NCI-H510A (cell line): ENCODE measurements at places on chromosomes 3 and 15.

GRCh38 chr3:193897288-193897687 is 238.7 kb upstream of the HES1 start:
- DNase-seq = no peak

DNA sequence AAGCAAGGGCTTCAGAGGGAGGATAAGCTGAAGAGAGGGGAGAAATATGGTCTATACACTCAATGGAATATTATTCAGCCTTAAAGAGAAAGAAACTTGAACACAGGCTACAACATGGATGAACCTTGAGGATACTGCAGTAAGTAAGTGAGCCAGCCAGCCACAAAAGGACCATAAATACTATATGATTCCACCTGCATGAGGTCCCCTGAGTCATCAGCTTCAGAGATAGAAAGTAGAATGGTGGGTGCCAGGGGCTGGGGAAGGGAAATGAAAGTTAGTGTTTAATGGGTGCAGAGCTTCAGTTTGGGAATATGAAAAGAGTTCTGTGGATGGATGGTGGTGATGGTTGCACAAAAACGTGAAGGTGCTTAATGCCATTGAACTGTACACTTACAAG is 68.4 kb upstream of the SEC13 start:
- no peak for DNase-seq

DNA sequence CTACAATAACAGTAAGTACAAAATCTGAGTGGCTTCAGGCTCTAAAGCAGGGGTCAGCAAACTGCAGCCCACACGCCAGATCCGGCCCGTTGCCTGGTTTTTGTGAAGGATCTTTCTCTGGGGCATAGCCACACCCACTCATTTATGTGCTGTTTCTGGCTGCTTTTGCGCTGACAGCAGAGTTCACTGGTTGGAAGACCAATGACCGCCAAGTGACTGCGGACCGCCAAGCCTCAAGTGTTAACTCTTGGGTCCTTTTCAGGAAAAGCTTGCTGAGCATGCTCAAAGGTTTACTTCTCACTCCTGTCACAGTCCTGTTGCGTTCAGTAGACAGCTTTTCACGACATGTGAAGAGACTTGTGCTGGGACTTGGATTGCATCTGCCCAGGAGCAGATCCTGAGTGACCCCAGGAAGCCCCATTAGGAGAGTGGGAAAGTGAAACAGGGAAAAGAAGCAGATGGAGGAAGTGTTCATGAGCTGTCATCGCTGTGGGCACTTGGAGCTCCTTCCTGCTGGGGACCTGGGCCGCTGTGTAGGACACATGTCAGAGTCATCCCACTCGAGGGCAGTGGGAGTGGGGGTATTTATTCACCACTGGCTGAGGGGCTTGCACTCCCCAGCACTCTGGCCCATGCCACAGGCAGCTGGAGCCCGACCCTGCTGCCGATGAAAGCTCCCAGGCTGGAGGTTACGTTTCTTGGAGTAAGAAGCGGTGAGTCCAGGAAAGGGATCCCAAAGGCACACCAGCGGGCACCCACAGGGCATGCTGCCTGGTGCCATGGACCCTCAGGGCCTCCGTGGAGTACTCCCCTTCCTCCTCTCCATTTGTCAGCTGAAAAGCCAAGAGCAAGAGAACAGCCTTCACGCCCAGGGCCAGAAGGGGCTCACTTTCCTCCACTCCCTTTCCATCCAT is 249.1 kb downstream of the PLCL2 start:
- DNase-seq = no peak

DNA sequence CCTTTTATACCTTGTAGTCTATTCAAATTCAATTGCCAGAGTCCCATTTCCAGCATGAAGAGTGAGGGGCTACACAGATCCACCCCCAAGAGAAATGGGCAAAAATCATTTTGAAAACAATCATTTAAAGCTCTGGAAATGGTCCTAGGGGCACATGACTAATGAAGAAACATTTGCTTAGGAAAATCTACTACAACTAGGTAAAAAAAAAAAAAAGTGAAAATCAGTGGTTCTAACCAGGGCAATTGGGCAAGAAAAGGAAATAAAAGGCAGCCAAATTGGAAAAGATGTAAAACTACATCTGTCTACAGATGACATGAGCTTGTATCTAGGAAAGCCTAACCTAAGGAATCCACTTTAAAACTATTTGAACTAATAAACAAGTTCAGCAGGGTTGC is 9.4 kb downstream of the IMPG2 start:
- no peak for DNase-seq

DNA sequence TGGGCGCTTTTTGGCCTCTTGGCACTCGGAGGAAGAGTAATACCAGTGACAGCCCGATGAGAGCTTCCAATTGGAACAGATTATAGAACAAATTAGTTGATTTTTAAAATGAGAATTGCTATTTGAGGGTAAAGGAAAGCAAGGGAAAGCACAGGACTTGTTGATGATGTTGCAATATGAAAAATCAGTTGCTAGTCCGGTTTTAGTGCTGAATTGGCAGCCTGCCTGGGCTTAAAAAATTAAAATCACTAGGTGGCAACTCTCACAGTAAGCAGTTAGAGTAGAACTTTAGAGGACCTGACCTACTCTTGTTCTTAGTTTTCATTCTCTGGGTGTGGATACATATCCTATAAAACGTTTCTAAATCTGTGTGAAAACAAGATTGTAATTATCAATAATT is 2.1 kb upstream of the SCAANT1 start:
- no peak for DNase-seq

- no peak for DNase-seq
These were observed 4.4 kb downstream of the TMEM45A start for GRCh38 chr3:100496711-100497261.

GRCh38 chr15:100941536-100941935 is 22.4 kb downstream of the LRRK1 start:
- DNase-seq = no peak

DNA sequence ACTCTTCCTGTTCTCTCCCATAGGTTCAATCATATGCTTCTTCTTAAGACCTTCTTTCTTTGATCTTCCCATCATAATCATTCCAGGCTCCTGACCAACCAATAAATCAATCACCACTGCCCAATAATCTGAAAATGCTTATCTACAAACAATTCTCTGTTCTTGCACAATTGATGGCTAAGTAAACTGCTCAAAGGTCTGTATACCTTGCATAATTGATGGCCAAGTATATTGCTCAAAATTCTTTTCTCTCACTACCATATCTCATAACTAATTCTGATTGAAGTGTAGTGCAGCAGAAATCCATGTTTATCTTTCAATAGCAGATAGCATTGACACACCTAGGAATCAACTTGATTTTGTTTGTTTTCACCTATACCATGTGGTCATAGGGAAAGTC is 83.4 kb upstream of the EPHA6 start:
- DNase-seq = no peak

- no peak for DNase-seq
These were observed 253.5 kb upstream of the ZPLD1 start for GRCh38 chr3:102181175-102181920.

- no peak for DNase-seq
These were observed 363.5 kb downstream of the FOXP1 start for GRCh38 chr3:71219744-71220638.

- no peak for DNase-seq
These were observed 30.9 kb upstream of the SEMA3F start for GRCh38 chr3:50124052-50124799.

- DNase-seq = no peak
These were observed 874.0 kb downstream of the PLOD2 start for GRCh38 chr3:145286937-145287336.

DNA sequence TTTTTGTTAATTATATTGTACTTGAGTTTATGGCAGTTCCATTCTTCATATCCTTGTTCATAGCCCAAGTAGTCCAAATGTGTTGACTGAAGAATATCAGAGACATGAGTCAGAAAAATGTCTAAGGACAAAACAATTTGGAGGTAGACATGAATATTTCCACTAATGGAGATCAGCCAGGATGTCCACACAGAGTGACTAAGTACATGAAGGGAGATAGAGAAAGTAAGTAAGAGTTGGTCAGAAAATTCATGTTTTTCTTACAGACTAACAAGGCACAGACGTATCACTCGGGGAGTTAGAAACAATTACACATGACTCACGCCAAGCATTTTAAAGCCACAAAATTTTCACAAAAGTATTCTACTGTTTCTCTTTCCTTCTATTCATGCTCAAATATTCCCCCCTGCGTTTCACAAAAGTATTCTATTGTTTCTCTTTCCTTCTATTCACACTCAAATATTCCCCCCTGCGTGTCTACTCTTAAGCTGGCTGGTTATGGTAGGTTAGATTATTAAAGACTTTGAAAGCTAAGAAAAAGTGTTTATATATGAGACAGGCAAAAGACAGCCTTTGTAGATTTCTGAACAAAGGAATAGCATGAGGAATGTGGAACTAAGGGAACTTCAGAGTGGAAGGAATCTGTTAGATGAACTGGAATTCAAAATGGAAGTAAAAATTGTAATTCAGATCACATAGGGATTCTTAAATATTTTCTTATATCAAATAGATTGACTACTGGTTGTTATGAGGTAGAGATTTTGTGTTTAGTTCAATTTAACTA is 648.7 kb upstream of the CCDC54 start:
- DNase-seq = no peak

GRCh38 chr3:195105841-195106417 is 165.0 kb downstream of the XXYLT1 start:
- DNase-seq = no peak

- DNase-seq = no peak
These were observed 44.8 kb upstream of the UMPS start for GRCh38 chr3:124685481-124685880.

DNA sequence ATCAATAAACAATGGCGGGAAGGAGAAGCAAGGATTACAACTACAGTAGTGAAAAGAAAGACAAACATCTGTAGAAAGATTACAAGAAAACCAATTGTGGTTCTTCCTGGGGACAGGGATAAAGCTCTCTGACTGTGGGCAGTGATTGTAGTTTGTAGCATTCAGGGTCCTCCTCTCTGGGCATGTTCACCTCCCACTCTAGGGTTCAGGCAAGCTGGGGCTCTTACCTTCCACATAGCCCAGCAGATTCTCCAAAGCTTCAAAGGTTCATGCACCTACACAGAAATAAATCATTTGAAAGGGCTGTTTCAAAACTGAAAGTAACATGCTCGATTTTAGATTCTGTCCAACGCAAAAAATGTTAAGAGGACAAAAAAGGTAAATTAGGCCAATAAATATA is 17.4 kb upstream of the UBE3A start:
- DNase-seq = no peak

- no peak for DNase-seq
These were observed 39.8 kb upstream of the SGO1 start for GRCh38 chr3:20225769-20226168.

GRCh38 chr3:47251689-47252088 is 30.9 kb downstream of the KIF9 start:
- DNase-seq = no peak

GRCh38 chr3:139107424-139108252 is 62.9 kb upstream of the PRR23C start:
- DNase-seq = no peak

- DNase-seq = no peak
These were observed 60.3 kb upstream of the TP63 start for GRCh38 chr3:189570916-189571315.

DNA sequence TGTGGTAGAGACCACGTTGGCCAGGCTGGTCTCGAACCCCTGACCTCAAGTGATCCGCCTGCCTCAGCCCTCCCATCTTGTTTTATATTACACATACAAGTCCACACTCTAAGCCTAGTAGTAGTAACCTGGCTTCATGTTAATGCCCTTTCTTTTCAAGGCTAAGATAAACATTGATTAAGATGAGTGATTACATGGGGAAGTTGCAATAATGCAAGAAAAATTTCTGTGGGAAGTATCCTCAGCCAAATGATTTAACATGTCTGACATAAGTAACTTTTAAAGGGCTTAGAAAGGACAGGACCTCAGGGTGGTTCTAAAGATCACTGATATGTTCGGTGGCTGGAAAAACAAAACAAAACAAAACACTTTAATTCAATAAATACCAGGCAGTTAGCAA is 72.1 kb downstream of the SFMBT1 start:
- DNase-seq = no peak

GRCh38 chr3:30924763-30925162 is 30.3 kb upstream of the GADL1 start:
- no peak for DNase-seq

DNA sequence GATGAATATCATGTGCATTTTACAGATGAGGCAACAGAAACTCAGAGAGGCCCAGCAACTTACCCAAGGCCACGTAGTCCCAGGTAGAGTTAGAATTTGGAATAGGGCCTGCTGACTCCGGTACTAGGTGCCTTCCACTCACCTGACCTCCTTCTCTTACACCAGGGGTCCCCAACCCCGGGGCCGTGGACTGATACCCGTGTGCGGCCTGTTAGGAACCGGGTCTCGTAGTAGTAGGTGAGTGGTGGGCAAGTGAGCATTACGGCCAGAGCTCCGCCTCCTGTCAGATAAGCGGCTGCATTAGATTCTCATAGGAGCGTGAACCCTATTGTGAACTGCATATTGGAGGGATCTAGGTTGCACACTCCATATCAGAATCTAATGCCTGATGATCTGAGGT is 64.8 kb downstream of the SMAD3 start:
- DNase-seq = no peak

- no peak for DNase-seq
These were observed 1.9 kb downstream of the KBTBD8 start for GRCh38 chr3:67000009-67000408.

- no peak for DNase-seq
These were observed 18.7 kb upstream of the P2RY12 start for GRCh38 chr3:151403246-151403645.

DNA sequence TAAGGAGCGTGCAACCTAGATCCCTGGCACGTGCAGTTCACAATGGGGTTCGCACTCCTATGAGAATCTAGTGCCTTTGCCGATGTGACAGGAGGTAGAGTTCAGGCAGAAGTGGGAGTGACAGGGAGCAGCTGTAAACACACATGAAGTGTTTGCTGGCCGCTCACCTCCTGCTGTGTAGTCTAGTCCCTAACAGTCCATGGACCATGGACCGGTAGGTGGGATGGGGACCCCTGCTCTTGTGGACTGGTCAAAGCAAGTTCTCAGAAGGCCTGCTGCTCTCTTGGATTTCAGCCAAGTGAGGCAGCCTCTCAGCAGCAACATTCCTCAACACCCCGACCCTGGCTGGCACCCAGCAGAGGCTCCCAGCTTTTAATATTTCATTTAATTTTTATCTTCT is 58.2 kb upstream of the SNRPA1 start:
- no peak for DNase-seq
